Thoracic aorta (tissue), 2 donors: ENCODE measurements at places on chromosomes 12 and 14. TPM values are rescaled to one million over a fixed set of nuclear protein-coding genes. Genes with fewer than 3 reads are reported as not detected.

CELA1 gene
- total RNA-seq = not detected

PTCSC3 gene
- total RNA-seq = not detected

GPR137C gene
- 0.14 TPM for total RNA-seq

MYF6 gene
- not detected for total RNA-seq

OR6C65 gene
- total RNA-seq = not detected

BCL11B gene
- 0.92 TPM for total RNA-seq

PRH2 gene
- not detected for total RNA-seq

CCDC91 gene
- 26.6 TPM for total RNA-seq

KITLG gene
- total RNA-seq = 19.4 TPM

GRCh38 chr12:1881936-1882335, 36.5 kb downstream of the CACNA2D4 start:
- no peak for DNase-seq

DNA sequence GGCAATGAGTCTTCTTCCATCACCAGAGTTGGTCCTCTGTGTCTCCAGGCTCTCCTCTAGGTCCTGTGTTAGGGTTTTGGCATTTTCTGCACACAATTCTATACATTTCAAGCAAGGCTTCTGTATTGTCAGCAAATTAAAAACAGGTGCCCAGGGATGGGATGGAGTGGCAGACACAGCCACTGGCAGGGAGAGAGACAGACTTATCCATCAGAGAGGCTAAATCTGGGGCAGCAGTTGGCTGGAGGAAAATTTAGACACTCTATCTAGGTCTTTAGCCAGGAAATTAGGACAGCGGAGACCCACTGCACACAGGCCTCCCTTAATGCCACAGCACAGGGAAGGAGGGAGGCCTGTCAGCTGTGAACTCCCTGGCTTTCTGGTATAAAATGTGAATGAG, 20.2 kb downstream of the PLEKHD1 start:
- no peak for DNase-seq

- DNase-seq = no peak
Measured at GRCh38 chr12:48078901-48079300, 27.0 kb downstream of the SENP1 start.

- DNase-seq = no peak
Measured at GRCh38 chr12:62482769-62483168, 16.1 kb downstream of the MON2 start.

- no peak for DNase-seq
Measured at GRCh38 chr12:108312073-108312659, 26.9 kb downstream of the CMKLR1 start.

GRCh38 chr14:25518364-25518763, 468.4 kb upstream of the STXBP6 start:
- DNase-seq = no peak

DNA sequence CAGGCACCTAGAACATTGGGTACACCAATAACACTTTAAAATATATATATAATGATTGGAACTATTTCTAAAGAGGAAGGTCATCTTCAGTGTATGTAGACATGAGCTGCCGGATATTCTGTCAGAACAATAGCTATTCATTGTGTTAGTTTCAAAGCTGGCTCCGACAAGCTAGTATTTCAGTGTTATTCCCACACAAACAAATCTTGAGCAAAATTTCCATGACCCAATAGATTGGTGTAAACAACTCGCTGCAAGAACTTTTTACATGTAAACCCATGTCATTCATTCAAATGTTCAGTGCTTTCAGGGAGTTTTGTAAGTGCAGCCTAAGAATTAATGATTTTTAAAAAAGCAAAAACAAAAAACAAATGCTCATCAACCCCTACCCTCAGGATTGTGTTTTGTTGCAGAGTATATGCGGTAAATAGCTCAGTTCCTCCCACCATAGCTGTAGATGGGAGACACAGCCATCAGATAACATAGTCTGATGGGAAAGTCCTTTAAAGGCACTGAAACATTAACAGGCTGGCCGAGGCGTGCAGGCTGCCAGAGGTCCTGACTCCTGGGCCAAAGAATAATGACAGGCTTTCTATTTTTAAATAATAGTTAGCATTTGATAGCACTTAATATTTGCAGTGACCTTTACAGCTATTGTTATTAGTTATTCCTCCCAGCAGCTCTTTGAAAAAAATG, 150.3 kb upstream of the ARHGAP5 start:
- no peak for DNase-seq

DNA sequence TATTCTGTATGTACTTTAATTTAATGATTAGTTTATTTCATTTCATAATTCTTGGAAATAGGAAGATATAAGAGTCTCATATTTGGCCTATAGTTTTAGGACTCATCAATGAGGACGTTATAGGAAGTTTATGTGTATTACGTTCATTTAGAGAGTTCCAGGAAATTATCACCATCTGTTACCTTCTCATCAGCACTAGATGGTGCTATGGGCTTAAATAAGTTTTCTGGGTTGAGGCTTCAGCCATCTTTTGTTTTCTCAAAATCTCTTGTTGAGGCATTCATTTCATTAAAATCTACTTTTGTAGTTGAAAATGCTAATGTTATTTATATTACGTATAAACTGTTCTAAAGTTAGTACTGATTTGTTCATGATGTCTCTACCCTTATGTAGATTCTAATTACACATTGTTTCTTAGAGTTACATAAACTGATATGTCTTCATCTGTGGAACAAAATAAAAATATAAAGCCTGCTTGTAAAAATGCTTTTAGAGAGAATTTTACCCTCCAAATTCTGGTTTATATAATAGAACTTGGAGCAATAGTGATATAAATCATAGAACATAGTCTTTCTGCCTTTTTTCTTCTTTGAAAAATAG, 89.2 kb downstream of the CFAP54 start:
- DNase-seq = no peak

DNA sequence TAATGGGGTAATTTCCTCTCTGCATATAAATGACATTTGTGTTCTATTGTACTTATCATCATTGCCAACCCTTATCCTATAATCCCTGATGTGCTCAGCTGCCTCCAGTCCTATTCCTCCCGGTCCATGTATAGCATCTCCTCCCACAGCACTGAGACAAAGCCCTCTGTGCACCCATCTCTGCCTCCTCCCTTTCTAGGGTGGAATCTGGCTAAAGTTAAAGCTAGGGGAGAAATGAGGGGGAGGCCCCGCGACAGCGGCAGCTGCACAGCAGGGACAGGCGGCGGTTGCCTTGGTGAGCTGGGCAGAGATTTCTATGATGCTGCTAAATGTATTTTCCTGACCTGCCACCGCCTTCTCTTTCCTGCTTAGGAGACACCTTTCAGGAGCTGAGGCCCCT, 12.8 kb upstream of the ZDHHC22 start:
- DNase-seq = no peak

DNA sequence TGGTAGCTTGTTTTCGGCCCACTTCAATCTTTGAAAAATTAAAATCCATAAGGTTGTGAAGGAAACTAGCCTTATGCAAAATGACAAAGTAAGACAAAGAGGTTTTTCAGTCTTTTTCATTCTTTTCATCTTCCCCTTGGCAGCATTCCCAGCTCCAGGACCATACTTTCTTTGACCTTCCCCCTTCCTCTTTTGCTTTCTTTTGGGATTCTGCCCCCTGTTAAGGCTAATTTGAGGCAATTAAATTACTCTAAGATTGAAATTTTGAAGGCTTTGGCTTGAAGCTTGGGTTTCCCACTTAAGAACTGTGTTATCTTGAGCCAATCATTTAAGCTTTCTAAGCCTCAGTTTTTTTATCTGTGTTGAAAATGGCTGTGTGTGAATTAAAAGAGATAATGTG, 124.9 kb downstream of the DACT1 start:
- DNase-seq = no peak

DNA sequence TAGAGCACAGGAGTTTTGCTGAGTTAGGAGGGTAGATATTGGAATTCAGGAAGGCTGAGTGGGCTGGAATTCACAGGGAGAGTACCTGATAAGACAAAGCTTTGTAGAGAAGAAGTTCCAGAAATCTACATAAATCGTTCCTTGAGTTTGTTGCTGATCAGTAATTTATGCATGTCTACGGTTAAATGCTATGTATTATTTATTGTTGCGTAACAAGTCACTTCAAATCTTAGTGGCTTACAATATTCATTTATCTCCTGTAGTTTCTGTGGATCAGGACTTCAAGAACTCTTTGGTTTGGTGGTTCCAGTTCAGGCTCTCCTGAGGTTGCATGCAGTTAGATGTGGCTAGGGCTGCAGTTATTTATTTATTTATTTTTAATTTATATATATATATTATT, 7.8 kb downstream of the PUS7L start:
- no peak for DNase-seq

GRCh38 chr14:74083161-74083560, 1.1 kb downstream of the ALDH6A1 start:
- DNase-seq = no peak
